NCI-H2171 (cell line): ENCODE measurements at places on chromosomes 7 and 10.

GRCh38 chr10:35487336-35488034 lies 117.7 kb upstream of the GJD4 start:
- no peak for DNase-seq

- DNase-seq = no peak
These were observed 7.1 kb upstream of the TLX1 start for GRCh38 chr10:101123815-101124617.

DNA sequence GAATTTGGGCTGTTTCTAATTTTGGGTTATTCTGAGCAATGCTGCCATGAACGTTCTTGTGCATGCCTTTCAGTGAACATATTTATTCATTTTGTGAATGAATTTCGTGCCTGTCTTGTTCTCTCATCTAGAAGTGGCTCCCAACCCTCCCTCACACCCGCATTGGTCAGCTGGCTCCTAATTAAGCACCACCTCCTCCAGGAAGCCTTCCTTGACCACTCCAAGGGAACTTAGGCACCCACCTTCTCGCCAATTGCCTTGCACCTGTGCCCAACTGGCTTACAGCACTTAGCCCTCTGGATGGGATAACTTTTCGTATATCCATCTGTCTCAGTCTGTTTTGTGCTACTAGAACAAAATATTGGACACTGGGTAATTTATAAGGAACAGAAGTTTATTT lies 107.1 kb downstream of the MYL10 start:
- no peak for DNase-seq

- DNase-seq = no peak
These were observed 214.5 kb upstream of the CNTNAP2 start for GRCh38 chr7:145902123-145902522.

GRCh38 chr10:104388830-104389229 lies 35.2 kb downstream of the CFAP58 start:
- DNase-seq = no peak

DNA sequence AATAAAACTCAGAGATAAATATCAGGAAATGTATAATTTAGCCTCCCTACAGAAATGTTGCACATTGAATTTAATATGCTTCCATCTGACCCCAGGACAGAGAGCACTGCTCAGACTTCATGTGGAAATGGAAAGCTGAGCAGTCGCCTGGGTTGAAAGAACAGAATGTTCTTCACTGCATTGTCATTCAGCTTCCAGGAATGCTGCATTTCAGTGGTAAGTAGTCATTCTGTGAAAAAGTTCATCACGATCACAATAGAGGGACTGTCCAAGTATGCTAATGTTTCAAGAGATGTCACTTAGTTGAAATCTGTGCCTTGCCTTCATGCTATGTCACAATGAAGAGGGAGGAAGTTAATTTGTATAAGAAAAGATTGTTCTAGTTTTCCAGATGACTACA lies 147.3 kb downstream of the NRCAM start:
- no peak for DNase-seq

- no peak for DNase-seq
These were observed 2.7 kb downstream of the HOXA11 start for GRCh38 chr7:27182285-27182841.

DNA sequence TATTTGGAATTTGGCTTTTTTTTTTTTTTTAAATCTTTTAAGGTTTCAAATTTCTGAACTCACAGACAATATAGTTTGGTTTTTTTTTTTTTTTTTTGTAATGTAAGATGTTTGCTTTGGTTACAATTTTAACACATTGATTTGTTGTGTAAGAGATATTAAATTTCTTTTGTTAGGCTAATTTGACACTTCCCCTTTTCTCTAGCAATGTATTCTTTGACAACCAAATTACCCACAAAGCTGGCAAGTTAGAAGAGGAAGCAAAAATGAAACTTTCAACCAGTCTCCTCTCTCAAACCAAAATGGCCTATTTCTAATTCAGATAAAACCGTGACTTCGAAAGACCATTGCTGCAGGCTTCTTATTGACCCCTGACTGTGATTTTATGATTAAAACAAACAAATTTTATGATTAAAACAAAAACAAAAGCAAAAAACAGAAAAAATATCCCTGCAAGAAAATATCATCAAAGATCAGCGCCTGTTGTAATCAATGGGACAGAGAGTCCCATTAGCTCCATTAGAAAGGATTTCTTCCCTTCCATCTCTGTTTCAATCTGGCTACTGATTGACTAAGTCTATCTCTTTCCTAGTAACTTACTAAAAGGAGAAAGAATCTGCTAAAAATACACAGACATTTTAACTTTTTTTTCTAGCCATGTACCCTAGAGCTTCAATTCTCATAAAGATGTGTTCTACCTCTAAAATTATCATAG lies 489.2 kb downstream of the MDFIC start:
- peak; percentile 9 for DNase-seq

DNA sequence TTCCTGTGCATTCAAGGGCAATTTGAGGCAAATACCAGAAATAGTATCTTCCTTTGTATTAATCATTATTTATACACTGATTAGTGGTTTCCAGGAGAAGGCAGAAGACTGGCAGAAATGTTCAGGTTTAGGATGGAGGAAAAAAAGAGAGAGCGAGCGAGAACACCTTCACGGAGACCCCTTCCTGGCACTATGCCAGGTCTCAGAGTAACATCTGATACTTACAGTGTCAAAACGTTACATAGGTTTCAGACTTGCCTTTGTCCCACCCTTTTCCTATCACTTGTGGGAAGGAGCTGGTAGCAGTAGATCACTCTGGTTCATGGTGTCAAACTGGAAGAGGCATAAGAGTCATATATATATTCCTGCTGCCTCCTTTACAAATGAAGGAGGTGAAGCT lies 652 bp downstream of the OR2A12 start:
- no peak for DNase-seq

DNA sequence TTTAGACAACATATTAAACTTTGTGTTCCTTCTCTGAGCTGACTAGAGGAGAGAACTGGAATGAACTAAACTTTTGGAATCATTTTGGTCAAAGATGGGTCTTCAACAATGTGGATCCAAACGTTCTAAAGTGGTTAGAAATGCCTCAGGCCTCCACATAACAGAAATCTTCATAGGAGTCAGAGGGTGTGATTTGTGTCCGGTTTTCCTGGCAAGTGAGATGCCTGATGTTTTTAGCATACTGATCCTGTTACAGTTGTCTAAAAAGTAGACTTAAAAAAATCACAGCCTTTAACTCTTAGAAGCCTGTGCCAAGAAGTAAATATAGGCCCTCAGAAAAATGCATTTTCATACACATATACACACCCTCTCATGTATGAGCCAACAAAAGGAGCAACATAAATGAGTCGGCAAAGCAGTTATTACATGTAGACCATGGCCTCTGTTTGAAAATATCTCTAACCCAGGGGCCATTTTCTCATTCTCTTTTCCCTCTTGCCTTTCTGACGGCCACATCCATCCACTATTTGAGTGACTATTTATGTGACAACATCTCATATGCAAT lies 64.5 kb downstream of the ST7 start:
- no peak for DNase-seq
